Muscle of arm (tissue), 14 donors: ENCODE measurements at places on chromosomes 16 and 17.

DNA sequence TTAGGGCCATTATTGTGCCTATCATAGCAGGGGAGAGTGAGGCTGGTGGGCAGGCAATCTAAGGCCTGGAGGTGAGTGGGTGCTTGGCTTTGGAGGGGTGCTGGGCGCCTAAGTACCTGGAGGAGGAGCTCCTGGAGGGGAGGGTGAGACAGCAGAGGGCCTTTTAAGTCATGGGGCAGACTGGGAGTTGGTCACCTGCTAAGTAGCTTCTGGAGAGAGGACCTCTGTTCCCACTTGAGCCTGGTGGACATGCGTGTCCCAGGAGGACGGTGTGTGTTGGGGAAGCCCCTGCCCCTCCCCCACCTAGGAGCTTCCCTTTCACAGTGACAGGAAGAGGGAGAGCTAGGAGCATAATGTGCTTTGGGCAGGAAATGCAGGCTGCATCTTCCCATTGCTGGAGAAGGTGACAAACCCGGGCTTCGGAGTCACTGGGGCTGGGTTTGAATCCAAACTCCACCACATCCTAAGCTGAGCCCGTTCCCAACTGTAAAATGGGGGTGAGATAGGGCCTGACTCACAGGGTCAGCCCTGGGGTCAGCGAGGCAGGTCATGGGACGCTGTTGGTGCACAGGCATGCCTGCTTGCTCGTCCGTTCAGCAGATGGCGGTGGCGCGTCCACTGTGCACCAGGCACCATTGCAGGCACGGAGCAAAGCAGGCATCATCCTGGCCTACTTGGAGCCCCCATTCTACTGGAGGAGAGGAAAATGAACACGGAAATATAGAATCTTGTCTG, 37.9 kb downstream of the CMIP start:
- DNase-seq: no peak

GRCh38 chr17:72142614-72143013, 21.8 kb downstream of the SOX9 start:
- DNase-seq: no peak

- DNase-seq: no peak
Measured at GRCh38 chr16:60882816-60883215, 1153.4 kb downstream of the CDH8 start.

DNA sequence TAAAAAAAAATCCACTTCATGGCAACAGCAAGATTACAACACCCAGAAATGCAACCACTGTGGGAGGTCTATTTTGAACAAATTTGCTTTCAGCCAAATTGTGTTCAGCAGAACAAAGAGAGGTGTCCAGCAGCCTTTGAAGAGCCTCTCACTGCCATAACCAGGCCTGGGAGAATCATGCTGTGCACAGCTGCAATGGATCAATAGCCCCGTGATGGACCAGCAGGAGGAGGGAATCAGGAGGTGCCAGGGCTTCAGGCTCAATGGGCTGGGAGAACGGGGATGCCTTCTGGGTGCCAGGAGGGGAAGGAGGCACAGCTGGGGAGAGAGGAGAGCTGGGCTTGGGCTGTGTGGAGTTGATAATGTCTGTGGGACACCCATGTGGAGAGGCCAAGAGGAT, 366.2 kb upstream of the EEF2KMT start:
- DNase-seq: no peak

DNA sequence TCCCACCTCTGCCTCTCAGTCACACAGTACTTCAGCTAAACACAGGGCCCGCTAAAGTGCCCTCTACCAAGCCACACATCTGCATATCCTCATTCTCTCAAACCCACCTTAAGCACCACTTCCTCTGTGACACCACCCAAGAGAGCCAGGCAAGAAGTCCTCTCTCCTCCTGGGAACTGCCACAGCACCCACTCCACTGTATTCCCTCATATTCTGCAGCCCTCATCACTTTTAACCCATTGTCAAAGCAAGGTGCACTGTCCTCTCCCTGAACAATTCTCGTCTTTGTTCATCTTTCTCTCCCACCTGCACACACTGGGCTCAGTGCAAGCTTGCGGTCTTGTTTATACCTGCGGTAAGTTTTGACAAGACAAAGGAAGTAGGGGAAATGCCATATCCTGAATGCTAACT, 13.6 kb downstream of the CHD9 start:
- no peak for DNase-seq

- no peak for DNase-seq
Measured at GRCh38 chr16:79066561-79066960, 534.0 kb downstream of the MAF start.

GRCh38 chr16:72932050-72932449, 115.9 kb downstream of the ZFHX3 start:
- DNase-seq: no peak

DNA sequence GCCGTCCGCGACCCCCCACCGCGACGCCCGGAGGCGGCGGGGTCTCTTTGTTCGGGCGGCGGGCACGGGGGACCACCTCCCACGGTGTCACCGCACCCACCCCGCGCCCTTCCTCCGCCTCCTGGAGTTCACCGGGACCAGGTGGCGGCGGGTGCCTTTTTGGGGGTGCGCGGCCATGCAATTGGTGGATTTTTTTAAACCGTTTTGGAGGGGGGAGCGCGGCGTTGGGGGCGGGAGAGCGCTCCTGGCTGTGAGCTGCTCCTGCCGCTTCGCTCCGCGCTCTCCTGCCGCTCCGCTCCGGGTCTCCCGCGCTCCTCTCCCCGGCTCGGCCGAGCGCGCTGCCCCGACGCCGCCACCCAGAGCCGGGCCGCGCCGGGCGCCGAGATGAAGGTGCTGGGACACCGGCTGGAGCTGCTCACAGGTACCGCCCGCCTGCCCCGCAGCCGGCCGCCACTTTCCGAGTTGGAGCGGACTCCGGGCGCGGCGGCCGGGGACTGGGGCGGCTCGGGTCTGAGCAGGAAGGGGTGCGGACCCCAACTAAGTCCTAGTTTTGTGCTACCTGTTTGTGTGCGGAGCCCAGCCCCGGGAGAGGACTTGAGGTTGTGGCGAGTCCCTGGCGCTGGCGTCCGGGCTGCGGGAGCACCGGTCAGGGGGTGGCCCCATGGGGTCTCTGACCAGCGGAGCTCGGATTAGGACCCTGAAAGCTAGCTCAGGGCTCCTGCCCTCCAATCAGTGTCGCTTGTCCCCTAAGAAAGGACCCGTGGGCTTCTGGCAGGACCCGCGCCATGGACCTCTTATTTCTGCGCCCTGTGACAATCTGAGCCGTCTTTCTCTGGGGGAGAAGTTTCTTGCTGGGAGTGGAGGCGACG, 35.7 kb upstream of the NDRG4 start:
- no peak for DNase-seq

GRCh38 chr17:54944796-54945195, 23.7 kb downstream of the COX11 start:
- DNase-seq: no peak

DNA sequence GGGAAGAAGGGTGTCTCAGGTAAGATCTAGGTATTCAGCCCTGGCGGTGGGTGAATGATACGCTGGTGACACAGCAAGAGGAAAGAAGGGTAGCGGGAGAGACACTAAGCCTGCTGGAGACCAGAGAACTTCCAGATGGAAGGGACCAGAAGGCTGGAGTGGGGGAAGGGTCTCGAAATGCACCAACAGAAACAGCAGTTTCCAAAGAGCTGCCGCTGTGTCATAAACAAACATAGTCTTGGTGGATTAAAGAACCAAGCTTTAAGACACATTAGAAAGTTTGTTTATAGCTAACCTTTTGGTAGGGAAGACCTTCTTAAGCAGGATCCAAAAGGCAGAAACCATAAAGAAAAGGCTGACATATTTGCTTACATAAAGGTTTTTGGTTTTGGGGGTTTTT, 20.9 kb downstream of the TRPV3 start:
- no peak for DNase-seq

GRCh38 chr16:68387301-68387700, 61.0 kb downstream of the SMPD3 start:
- no peak for DNase-seq

DNA sequence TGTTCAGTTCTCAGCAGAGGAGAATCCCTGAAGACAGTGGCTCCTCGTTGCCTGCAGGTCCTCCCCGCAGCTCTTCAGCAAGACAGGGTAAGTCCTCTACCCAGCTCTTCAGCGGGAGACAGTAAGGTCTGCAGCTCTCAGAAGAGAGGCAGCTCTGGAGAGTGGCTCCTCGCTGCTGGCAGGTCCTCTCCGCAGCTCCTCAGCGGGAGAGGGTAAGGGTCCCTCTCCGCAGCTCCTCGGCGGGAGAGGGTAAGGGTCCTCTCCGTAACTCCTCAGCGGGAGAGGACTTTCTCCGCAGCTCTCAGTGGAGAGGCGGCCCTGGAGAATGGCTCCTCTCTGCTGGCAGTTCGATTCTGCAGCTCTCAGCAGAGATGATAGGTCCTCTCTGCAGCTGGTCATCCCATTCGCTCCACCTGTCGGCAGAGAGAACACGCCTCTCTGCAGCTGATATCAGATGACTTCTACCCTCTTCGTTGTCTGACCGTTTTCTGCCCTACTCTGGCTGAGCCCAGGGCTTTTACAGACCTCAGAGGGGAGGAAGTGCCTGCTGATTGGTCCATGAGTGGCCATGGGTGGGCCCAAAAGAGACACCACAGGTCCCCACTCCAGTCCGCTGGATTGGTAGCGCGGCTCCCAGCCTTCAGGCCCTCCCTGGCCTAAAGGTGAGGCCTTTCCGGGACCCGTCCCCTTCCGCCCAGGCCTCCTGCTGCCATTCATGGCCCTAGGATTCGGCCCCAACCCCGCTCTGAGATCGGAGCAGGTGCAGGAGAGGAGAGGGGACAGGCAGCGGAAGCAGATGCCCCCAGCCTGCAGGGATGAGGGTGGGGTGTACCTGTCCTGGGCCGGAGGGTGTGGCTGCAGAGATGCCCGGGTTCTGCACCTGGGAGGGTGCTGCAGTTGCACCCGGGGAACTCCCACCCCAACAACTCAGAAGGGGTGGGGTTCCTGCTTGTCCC, 11.9 kb upstream of the SHCBP1 start:
- DNase-seq: no peak

DNA sequence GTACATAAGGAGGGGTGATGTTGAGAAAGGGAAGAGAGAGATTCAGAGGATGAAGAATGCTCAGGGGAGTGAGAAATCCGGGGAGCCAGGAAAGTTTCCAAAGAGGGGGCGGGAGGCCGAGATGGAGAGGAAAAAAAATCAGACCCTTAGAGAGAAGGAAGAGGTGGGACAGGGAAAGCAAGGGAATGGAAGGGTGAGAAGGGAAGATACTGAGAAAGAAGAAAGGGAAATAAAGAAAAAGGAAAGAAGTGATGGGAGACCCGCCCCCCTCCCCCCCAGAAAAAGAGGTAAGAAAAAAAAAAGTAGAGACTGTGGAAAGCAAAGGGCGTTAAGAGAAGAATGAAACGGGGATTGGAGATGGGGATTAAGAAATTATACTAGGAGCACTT, 507 bp downstream of the DYNLRB2 start:
- no peak for DNase-seq

- DNase-seq: no peak
Measured at GRCh38 chr17:45123076-45123770, 9.1 kb downstream of the PLCD3 start.

DNA sequence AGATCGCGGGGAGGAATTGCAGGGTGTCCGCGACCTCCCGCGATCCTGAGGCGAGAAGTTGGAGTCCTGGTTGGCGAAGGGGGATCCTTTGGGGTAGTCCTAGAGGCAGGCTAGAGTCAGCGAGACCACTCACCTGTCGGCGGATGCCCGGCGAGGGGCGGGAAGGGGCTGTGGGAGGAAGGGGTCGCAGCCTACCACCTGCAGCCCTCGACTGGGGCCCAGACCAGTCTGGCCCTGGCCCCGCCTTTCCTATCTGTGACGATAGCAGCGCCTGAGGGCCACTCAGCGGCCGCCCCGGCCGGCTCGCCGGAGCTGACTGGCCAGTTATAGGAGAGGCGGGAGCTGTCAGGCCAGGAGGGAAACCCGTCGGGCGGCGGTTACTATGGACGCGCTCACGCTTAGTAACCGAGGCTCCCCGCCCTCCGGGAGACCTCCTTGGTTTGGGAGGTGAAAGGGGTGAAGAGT, at the start of gene TEKT3:
TSS of gene TEKT3 (minus strand) at position 213 of the 465 bp plus-strand sequence. CDS start 10,012 bp downstream, outside the sequence.
- peak; percentile 83 for DNase-seq

DNA sequence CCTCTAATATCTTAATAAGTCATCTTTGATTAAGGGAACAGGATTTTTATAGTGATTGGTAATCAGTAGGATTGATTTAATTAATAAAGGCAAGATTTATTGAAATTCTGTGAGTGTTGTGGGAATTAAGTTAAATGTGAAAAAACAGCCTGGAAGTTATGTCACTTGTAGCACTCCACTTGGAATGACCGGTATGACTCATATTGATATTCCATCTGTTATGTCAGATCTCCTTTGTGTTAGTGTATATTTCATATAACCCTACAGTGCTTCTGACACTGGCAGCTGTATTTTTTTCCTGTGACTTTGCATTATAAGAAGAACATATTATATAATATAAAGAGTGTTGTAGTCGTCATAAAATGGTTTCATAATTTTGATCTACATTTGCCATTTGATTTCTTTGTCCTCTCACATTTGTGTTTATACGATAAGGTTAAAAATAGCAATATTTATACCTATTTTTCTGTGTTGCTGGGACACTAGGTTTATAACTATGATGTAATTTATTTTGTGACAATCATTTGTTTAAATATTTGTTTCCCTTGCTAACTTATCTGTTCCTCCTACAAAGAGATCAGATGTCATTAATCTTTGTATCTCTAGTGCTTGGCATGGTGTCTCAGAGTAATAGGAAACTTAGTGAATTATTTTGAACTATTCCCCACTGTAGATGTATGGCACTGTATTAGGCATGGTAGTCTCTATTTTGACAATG, 249.0 kb downstream of the BCAS3 start:
- no peak for DNase-seq

- no peak for DNase-seq
Measured at GRCh38 chr16:79114759-79115158, 485.8 kb downstream of the MAF start.

- DNase-seq: no peak
Measured at GRCh38 chr17:74921026-74921681, 1.9 kb downstream of the USH1G start.

GRCh38 chr17:74043976-74044375, 159.5 kb upstream of the RPL38 start:
- no peak for DNase-seq

DNA sequence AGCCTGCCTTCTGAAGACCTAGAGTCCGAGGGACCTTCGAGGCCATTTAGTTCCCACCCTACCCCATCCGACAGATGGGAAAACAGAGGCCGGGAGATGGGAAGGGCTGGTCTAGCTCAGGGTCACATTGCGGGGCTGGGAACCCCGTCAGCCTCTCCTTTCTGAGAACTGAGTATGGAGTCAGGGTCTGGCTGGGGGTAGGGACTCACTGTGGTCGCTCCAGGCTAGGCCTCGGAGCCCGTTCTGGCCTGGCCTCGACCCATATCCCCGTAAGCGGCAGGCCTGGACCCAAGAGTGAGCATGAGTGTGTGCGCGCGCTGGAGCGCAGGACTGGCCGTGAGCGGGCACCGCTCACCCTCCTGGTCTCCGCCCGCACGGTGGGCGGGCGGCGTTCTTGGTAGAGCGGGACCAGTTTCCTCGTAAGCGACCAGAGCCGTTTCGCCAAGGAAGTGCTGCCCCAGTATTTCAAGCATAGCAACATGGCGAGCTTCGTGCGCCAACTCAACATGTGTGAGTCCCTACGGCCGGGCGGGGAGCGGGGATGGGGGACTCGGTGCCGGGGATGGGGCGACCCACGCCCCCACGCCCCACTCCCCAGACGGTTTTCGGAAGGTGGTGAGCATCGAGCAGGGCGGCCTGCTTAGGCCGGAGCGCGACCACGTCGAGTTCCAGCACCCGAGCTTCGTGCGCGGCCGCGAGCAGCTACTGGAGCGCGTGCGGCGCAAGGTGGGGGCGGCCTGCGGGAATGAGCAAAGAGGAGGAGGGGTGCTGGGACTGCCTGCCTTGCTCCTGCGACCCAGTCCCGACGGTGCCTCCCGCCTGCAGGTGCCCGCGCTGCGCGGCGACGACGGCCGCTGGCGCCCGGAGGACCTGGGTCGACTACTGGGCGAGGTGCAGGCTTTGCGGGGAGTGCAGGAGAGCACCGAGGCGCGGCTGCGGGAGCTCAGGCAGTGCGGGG, 855 bp downstream of the HSF4 start:
- no peak for DNase-seq
